Stimulated activated CD8-positive, alpha-beta memory T cell treated with anti-CD3 and anti-CD28 coated beads, Interleukin-7, amount 100 ng/mL, for 4 hours (primary cell): ENCODE measurements at places on chromosomes 11 and 22.

DNA sequence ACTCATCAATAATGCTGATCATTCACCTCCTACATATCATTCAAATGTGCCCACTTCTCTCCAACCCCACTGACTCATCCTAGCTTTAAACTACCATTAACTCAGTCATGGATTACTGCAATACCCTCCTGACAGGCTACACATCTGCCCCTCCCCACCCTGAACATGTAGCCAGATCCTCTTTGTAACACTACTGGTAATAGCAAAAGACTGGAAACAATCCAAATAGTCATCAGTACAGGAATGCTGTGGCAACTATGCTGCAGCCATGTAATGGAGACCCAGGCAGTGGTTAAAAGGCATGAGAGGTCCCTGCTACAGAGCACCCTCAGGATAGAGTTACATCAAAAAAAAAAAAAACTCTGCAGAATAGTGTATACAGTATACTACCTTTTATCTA is 16.6 kb downstream of the SLC43A3 start:
- DNase-seq: no peak

GRCh38 chr11:74157169-74157568 is 13.6 kb downstream of the C2CD3 start:
- no peak for DNase-seq

GRCh38 chr11:104163100-104164027 is 583 bp downstream of the PDGFD start:
- no peak for DNase-seq

GRCh38 chr11:92409956-92410355 is 185.3 kb downstream of the FAT3 start:
- no peak for DNase-seq

- no peak for DNase-seq
These were observed 117.4 kb upstream of the BID start for GRCh38 chr22:17891481-17892167.

GRCh38 chr11:111370902-111371578 is 8.0 kb downstream of the POU2AF1 start:
- no peak for DNase-seq

DNA sequence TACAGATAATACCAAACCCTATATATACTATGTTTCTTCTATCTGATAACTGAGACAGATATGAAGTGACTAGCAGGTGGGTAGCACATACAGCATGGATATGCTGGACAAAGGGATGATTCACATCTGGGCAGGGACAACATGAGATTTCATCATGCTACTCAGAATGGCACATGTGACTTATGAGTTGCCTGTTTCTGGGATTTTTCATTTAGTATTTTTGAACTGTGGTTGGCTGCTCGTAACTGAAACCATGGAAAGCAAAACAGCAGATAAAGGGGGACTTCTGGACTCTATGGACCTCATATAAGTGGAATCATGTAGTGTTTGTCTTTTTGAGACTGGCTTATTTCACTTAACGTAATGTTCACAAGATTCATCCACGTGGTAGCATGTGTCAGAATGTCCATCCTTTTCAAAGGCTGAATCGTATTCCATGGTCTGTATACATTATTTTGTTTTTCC is 883.0 kb downstream of the TBC1D22A start:
- DNase-seq: no peak

GRCh38 chr22:30445438-30446145 is 20.0 kb downstream of the MTFP1 start:
- DNase-seq: no peak

DNA sequence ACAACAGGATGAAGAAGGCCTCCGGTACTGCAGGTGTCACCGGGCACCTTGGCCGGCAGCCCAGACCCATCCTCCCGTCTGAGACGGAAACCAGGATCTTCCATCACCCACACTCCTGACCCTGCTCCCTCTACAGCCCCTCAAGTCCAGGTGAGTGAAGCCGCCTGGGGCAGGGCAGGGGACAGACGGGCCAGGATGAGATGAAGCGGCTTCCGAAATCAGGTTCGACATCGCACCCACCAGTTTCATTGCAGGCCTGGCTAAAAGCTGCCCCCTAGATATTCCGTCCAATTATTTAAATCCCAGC is 639.1 kb downstream of the TBC1D22A start:
- no peak for DNase-seq

- no peak for DNase-seq
These were observed 359.5 kb downstream of the INSC start for GRCh38 chr11:15473954-15474837.

DNA sequence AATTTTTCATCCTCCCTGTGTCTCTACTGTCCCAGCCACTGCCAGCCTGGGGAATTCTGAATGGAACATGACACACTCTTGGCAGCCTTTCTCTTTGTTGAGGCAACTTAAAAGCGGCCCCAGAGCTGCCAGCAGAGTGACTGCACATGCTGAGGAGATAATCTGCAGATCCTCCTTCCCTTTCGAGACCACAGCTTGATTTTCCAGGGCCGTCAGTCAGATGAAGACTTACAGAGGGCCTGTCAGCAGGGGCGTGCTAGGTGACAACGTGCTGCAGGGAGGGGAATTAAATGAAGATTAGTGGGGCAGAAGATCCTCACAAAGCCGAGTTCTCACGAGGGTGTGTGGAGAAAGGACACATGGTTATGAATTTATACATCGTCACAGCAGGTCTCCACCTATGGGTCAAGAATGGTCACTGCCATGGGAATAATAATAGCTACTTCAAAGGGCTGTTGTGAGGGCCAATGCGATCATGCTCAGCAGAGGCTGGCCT is 193.5 kb upstream of the PITPNB start:
- DNase-seq: no peak

DNA sequence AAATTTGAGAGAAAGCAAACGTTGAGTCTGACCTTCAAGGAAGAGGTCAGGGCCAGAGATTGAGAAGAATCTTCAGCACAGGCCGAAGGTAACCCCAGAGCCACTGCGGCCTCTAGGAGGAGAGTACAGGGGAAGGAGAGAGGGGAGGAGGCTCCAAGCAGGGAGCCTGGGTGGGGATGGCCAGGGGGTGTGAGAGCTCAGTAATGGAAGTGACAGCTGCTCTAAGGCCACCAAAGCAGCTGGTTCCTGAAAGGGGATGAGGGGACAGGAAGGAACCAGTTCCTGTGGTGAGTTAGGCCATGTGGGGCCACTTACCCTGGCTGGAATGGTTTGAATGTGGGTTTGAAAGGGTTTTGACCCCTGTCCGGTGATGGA is 46.1 kb downstream of the PISD start:
- DNase-seq: no peak

- DNase-seq: no peak
These were observed 20.9 kb upstream of the DRD2 start for GRCh38 chr11:113496026-113496651.

DNA sequence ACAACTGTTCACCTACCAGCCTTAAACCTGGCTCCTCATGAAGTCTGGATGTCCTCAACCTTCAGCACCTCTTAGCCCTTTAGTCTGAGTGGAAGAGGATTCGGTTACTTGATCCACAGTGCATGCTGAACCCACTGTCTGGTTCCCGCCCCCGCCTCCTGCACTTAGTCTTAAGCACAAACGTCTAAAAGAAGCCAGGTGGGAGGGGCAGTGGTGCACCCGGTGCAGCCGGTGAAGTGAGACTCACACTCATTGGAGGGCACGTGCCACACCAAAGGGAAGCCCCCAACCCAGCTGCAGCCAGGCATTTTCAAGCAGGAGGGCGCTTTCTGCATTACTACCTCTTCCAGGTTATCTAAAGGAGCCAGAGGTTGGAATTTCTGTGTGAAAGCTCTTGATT is 146.8 kb downstream of the COMMD9 start:
- DNase-seq: no peak

GRCh38 chr11:65067446-65067845 is 9.1 kb upstream of the NAALADL1 start:
- DNase-seq: no peak

DNA sequence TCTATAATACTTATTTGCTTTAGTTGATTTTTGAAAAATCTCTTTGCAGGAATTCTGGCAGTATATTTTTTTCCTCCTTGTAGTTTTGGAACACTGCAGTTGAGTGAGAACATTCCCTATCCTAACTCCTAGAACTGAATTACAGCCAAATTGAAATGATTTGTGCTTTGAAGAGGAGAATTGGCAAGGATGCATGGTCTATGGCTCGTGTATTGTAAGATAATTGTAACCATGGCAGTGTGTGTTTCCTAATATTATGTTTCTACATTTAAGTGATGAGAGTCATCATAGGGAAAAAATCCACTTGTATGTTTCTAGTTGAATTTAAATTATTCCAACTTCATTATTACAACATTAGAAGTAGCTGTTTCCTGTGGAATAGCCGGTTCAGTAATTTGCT is 80.9 kb upstream of the MYO18B start:
- no peak for DNase-seq

GRCh38 chr22:26681395-26681821 is 24.0 kb downstream of the MIAT start:
- DNase-seq: no peak
